Temporal lobe (tissue), 4 donors: ENCODE measurements at places on chromosomes 4 and X. TPM values are rescaled to one million over a fixed set of nuclear protein-coding genes. Genes with fewer than 3 reads are reported as not detected.

Gene FAM241A
- 6.9 TPM for total RNA-seq

Gene ALB
- total RNA-seq, result 0.49 TPM

Gene PGK1
- total RNA-seq, result 84.3 TPM

Gene RTL9
- 0.25 TPM for total RNA-seq

Gene CC2D2A
- total RNA-seq, result 26.3 TPM

Gene CSAG3
- not detected for total RNA-seq

Gene CXXC4
- total RNA-seq, result 102 TPM

Gene PHOX2B
- not detected for total RNA-seq

Gene NUDT10
- 39.1 TPM for total RNA-seq

Gene TMEM255A
- total RNA-seq, result 3.0 TPM

Gene ADH4
- total RNA-seq, result not detected

Gene TIGD4
- 2.0 TPM for total RNA-seq

Gene TEX11
- total RNA-seq, result under 0.01 TPM

Gene F11
- total RNA-seq, result 0.25 TPM

Gene EDNRA
- total RNA-seq, result 5.4 TPM

Gene NSG1
- 253 TPM for total RNA-seq

Gene SHISA3
- not detected for total RNA-seq

Gene HMX1
- total RNA-seq, result 0.74 TPM

Gene ALPK1
- 4.2 TPM for total RNA-seq

Gene ARHGEF6
- total RNA-seq, result 12.5 TPM

Gene BMP15
- not detected for total RNA-seq

Gene NHSL2
- total RNA-seq, result 1.7 TPM

Gene STX18
- 12.3 TPM for total RNA-seq

Gene FOXP3
- 0.25 TPM for total RNA-seq

Gene COL4A6
- 3.2 TPM for total RNA-seq

Gene SYTL4
- total RNA-seq, result 2.2 TPM

Gene HAND2
- total RNA-seq, result not detected

Gene CCKAR
- 0.25 TPM for total RNA-seq

Gene ESX1
- not detected for total RNA-seq

Gene BCORL1
- 6.4 TPM for total RNA-seq

Gene SH3RF1
- total RNA-seq, result 11.1 TPM
